ENCODE measurements at places on chromosomes 3 and 15.

- DNase-seq, result no peak
Measured at GRCh38 chr15:66016199-66016598, 146.9 kb downstream of the RAB11A start.

GRCh38 chr3:52055537-52056351 is 627 bp downstream of the DUSP7 start:
- peak; percentile 54 for DNase-seq

DNA sequence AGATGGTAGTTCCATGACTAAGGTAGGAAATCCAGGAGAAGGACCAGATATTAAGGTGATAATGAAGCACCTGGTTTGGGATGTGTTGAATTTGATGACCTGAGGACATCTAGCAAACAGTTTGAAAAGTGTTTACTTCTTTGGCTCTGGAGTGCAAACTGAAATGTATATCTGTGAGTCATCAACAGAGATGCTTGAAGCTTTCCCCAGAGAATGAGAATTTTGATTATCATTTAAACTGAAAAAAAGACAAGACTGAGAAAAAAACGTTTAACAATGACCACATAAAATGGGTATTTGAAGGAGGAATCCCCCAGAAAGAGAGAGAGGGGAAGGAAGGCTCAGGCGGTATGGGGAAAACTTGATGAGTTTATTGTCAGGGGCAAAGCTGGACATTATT is 20.7 kb upstream of the GSK3B start:
- DNase-seq, result no peak

DNA sequence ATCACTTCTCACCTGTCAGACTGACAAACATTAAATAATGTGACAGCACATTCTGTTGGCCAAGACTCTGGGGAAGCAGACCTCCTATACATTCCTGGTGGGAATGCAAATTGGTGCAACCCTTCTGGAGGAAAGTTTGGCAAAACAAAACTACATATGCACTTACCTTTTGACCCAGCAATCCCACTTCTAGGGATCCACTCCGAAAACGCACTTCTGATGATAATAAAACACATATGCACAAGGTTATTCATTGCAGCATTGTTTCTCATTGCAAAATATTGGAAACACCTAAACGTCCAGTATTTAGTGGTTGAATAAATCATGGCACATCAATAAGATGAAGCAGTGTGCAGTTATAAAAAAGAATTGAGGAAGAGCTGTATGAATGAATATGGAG is 145.5 kb upstream of the ABHD17C start:
- DNase-seq, result no peak

DNA sequence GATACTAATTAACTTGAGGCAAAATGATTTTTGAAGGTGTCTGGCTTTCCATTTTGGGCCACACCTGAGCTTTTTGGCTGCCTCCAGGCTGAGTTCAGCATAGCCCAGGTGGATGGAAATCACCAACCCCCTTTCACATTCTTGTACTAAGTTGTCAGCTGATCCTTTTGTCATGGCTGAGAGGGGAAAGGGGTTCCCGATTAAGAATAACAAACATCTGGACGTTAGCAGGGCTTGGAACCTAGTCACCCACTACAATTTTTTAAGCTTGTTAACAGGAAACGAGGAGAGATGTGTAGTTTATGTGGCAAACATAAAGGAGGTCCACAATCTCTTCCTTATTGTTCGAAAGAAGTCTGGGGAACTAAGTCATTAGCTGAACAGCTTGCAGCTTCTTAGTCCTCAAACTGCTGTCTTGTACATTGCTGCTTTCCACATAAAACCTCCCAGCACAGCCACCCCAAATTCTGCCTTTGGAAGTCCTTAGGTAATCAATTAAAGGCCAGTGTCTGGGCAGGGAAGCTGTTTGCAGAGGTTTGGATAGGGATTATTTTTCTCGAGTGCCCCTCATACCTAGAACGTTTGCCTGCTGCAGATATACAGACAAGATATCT is 5.0 kb downstream of the NR2F2 start:
- no peak for DNase-seq

DNA sequence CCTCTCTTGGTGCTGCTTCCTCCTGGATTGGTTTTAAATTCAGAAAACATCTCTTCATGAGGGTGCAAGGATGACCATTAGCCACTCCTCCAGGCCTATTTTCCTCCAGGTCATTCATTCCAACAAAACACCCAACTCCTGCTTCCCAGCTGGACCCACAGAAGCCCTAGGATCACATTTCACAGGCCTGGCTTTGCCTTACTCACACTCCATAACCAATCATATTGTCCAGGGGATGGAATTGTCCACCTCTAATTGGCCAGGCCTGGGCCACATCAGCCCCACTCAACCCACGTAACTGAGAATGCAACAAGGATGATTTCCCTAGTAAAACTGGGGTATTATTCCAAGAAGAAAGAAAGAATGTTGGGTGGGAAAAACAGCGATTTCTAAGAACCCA is 616.7 kb upstream of the SUCLG2 start:
- DNase-seq, result no peak

DNA sequence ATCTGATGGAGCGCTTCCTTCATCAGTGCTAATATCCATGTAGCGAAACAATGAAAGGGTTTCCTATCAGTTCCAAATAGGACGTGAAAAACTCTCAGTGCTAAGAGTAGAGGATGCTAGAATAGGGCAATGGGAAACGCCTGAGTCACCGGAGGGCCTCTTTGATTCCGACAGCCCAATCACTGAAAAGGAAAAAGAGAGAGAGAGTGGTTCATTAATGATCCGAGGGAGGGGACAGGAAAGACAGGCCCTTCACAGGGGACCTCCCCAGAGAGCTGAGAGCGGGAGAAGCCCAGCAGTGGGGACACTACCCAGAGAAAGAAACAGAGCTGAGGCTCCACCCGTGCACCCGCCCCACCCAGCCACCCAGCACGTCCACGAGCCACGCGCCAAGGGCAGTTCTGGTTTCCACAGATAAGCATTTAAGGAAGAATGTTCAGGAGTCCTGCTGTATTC is 76.9 kb downstream of the RPN1 start:
- DNase-seq, result no peak

DNA sequence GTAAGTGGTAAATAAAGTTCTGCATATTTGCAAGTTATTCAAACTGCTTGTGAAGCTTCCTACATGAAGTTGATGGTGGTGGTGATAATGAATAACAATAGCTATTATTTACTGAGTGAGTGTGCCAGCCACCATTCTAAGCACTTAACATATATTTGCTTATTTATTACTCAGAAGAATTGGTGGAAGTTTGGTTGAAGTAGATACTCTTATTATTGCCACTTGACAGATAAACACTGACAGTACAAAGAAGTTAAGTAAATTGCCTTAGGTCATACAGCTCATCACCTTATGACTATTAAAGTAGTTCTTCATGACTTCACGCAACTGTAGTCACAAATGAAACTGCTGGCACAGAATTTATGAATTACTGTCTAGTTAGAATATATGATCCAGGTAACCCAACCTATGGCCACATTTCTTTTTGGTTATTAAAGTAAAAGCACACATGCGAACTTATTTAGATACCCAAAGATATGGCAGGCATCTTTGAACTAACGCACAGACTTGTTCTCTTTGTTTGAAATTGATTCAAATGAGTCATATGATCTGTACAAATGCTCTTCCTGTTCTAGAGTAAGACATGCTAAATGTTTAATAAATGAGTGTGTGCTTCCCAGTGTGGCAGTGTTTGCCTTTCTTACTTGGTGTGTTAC is 99.8 kb upstream of the NR2F2 start:
- DNase-seq, result no peak

DNA sequence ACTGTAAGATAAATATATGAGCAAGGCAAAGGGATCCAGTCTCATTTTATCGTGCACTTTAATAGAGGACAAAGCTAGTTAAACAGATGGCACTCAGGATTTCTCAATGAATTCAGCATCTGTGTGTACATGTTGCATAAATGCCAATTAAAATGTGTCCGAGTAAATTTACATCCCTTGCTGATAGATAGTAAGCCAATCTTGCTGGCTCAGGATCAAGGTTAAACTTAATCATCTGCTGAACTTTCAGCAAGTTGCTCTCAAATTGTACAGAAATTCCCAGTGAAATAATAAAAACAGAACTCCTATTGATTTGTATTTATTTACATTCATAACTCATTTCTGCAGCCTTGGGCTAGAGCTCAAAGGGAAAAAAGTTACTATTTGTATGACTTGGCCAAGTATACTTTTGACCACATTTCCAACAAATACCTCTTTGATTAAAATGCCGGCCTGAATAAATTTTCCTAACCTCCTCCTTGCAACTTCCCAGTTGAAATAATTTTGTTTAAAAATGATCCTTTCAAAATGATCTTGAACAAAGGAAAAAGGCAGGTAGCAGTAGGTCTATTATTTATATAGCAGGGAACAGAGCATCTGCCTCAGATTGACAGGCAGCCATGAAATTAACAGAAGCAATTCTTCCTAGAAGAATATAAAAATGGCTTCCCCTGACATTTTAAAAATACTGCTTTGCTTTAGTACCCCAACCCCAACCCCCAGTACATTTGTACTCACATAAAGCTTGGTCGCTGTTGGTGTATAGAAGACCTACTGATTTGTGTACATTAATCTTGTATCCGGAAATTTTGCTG is 1001.9 kb downstream of the ROBO1 start:
- no peak for DNase-seq

DNA sequence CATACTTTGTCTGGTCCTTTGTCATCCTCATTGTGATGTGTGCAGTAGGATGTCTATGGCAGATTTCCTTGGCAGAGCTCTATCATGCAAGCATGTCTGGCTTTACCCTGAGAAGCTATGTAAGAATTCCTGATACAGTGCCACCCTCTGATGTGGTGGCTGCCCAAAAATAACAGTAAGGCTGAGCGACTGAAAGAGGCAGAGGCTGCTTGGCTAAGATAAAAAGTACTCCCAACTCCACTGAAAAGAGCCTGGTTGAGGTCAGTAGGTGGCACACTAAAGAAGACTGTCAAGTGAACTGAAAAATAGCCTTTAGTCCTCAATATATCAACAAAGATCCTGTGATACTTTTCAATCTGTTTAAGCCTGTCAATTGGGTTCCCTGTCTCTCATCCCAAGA is 31.7 kb downstream of the BTLA start:
- no peak for DNase-seq

- no peak for DNase-seq
Measured at GRCh38 chr3:170564664-170565063, 21.2 kb downstream of the SLC7A14 start.

- DNase-seq, result no peak
Measured at GRCh38 chr15:53216036-53216435, 425.9 kb upstream of the ONECUT1 start.

GRCh38 chr3:30170681-30171438 is 435.5 kb upstream of the TGFBR2 start:
- DNase-seq, result no peak

- DNase-seq, result no peak
Measured at GRCh38 chr15:27796405-27797320, 302.5 kb downstream of the OCA2 start.

- DNase-seq, result no peak
Measured at GRCh38 chr3:194311000-194311399, 40.1 kb downstream of the CPN2 start.

DNA sequence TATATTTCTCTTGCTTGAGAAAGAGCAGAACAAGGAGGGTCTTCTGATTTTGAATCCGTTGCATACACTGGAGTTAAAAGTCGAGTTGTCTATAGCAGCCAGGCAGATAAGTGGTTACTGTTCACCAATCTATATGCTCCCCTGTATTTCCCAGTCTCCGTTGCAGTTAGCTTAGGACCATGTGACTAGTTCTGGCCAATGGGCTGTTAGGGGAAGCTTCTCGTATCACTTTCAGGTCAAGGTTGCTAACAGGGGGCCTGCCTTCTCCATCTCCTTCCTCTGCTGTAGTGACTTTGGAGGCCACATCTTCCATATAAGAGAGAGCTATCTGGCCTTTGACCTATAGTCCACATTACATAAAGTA is 188.5 kb upstream of the KBTBD8 start:
- no peak for DNase-seq

GRCh38 chr3:24687671-24688070 is 193.0 kb upstream of the THRB start:
- DNase-seq, result peak; percentile 91

DNA sequence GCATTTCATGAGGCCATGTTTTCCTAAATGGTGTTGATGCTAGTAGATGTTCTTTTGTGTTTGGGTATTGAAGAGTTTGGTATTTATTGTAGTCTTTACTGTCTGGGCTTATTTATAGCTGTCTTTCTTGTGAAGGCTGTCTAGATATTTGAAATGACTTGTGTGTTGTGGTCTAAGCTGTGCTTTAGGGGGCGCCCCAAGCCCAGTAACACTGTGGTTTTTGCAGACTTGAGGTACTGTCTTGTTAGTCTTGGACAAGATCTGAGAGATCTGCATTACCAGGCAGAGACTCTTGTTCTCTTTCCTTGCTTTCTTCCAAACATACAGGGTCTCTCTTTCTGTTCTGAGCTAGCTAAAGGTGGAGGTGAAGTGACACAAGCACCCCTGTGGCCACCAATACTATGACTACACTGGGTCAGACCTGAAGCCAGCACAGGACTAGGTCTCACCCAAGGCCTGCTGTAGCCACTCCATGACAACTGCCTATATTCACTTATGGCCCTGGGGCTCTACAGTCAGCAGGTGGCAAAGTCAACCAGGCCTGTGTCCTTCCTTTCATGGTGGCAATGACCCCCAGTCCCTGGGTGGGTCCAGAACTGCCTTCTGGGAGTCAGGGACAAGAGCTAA is 152.1 kb upstream of the TBC1D5 start:
- peak; percentile 11 for DNase-seq

- no peak for DNase-seq
Measured at GRCh38 chr15:94272251-94272898, 41.0 kb downstream of the MCTP2 start.

DNA sequence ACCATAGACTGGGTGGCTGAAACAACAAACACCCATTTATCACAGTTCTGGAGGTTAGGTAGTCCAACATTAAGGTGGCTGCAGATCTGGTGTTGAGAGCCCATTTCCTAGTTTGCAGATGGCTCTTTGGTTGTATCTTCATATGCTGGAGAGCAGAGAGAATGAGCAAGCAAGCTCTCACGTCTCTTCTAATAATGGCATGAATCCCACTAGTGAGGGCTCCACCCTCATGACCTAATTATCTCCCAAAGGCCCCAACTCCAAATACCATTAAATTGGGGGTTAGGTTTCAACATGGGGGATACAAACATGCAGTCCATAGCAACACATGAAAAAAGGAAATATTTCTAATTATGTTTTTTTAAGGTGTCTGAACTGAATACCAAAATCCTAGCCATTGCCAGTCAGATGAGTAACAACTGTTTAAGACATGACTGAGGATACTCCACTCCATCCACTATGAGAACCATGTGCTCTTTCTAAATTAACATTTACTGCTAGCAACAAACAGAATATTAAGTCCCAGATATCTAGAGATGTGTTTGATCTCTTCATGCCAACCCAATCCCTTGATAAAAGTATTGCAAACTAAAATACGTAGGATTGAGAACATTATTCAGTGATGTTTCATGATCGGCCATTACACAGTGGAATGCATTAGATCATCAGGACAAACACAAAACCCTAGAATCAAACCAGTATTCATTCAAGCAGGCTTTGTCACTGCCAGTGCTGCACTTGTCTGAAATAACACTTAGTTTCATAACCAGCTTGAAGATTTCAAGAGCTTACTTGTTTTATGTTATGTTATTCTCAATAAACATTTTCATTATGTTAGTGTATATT is 340.3 kb downstream of the SLC9A9 start:
- DNase-seq, result peak; percentile 66
